Activated T-helper 1 cell treated with anti-CD3 and anti-CD28 coated beads, Interleukin-2, amount 50 U/mL, for 16 hours (primary cell): ENCODE measurements at places on chromosomes 2 and 18.

- DNase-seq = peak; percentile 4
Observed at GRCh38 chr18:2104620-2105462, 466.5 kb downstream of the METTL4 start.

DNA sequence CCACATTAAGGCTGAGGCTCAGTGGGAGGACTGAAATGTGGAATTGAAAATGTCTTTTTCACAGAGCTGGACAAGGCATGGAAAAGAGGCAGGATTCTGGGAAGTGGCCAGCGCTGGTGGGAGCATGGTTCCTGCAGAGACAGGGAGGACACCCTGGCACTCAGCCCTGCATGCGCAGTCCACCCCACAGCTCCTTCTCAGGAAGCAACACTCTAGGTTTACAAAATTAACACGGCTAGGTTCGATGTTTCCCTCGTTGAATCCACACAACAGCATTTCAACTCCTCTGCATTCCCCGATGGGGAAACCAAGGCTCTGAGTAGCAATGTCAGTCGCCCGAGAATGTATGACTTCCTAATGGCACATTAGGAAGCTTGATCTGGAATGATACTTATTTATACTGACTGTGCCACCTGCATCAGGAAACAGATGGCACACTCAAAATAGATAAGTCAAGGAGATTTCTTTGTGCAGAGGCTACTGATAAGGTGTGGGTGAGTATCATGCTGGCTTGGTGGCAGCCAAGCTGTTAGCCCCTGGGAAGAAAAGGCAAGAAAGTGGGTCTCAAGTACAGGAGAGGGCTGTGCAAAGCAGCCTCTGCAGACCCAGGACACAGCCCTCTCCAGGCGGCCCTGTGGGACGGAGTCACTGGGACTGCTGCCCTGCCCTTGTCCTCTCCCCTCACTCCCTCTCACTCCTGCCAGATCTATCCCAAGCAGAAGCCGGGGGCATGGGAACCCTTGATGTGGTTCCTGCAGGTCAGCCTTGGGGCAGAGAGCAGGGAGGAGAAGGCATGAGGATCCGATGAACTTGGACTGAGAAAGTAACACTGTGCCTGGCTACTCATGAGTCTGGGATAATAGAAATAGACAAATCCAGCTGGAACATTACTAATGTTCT lies 158.4 kb upstream of the FHL2 start:
- DNase-seq = no peak

GRCh38 chr2:1623906-1624445 lies 120.3 kb downstream of the PXDN start:
- DNase-seq = no peak

DNA sequence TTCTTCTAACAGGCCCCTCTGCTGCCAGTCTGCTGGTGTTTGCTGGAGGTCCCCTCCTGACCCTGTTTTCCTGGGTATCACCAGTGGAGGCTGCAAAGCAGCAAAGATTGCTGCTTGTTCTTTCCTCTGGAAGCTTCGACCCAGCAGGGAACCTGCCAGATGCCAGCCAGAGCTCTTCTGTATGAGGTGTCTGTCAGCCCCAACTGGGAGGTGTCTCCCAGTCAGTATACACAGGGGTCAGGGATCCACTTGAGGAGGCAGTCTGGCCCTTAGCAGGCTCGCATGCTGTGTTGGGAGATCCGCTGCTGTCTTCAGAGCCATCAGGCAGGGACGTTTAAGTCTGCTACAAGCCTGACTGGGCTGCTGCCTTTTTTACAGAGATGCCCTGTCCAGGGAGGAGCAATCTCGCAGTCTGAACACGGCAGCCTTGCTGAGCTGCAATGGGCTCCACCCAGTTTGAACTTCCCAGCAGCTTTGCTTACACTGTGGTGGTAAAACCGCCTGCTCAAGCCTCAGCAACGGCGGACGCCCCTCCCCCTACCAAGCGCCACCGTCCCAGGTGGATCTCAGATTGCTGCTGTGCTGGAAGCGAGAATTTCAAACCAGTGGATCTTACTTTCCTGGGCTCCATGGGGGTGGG lies 29.9 kb downstream of the CHCHD5 start:
- DNase-seq = no peak
